Hematopoietic multipotent progenitor cell treated with erythropoietin and hydrocortisone succinate and interleukin-3 and kit ligand, for 15 days (in vitro differentiated cells): ENCODE measurements at places on chromosomes 1 and 21.

GRCh38 chr1:226946285-226946684 is 6.2 kb downstream of the COQ8A start:
- DNase-seq: no peak

DNA sequence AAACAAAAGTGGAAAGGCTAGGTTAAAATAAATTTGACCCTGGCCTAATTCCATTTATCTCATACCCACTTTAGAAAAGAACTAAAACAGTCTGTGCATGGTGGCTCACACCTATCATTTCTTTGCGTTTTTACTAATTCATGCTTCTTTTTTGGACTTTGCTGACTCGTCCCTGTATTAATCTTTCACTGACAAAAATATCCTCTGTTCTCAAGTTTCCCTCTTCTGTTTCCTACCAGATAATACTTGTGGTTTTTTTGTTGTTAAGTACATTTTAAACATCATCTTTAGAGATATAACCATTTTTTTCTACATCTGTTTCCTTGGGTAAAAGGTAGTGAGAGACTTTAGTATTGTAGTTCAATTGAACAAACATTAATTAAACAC is 11.5 kb downstream of the CNST start:
- DNase-seq: no peak

GRCh38 chr1:45767035-45767434 is 16.6 kb upstream of the IPP start:
- no peak for DNase-seq

DNA sequence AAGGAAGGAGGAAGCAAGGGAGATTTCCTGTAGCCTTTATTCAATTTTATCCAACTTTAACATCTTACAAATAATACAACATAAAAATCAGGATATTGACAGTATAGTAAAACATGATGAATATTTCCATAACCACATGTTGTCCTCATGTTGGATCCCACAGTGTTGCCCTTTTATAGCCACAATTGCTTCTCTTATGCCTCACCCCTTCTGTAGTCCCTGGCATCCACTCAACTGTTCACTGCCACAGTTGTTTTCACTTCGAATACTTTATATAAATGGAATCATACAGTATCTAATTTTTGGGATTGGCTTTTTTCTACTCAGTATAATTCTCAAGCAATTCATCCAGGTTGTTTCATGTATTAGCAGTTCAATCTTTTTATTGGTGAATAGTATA is 44.8 kb downstream of the SRSF11 start:
- no peak for DNase-seq

DNA sequence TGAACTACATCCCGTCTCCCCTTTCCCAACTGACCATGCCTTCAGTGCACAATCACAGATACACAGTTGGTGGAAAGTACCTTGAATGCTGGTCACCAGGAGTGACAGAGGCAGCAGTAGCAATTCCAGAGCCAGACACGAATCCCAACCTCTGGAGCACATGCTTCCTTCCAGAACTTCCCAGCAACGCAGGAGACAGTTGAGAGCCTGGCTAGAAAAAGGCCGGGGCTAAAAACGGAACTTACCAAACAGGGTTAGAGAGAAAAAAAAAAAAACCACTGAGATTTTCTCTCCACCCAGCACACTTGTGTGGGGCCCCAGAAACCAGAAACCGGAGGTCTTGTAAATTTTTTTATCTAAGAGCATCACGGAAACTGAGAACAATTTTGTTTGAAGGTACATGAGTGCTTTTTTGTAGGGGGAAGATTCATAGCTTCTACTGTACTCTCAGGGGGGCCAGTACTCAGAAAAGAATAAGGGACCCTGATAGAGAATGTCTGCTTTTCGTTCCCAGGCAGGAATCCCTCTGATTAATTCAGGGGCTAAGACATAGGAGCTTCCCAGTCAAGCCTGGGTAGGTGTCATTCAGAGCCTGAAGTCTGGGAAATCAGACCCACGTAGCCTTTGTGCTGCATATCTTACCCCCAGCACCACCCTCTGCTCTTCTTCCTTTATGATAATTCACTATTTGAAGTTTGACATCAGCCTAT is at the start of gene CD48:
TSS of gene CD48 (minus strand) at position 221 of the 710 bp plus-strand sequence. CDS start at position 162, 59 bp downstream.
- DNase-seq: no peak

GRCh38 chr1:111085676-111086075 is 54.2 kb downstream of the DRAM2 start:
- no peak for DNase-seq

DNA sequence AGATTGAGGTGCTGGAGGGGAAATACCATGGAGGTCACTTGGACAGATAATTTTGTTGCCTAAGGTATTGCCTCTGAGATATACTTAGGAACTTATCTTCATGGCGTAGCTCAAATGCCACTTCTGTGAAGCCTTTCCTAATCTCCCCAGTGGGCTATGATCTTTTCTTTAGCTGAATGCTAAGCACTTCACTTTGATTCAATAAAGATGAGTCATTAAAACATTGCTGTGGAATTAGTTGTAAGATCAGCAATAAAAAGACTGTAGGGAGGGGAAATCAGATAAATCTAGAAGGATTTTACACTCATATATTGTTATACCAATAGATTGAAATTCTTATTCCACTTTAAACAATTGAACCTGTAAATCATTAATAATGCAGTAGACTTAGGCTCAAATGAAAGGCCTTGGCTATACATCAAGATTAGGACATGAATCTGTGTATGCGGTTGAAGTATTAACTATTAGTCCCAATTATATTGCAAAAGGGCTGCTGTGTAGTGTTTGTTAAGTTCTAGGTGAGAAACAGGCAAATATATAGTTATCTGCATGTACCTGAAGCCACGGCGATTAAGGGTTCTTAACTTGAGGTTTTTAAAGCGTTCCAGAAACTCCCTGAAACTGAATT is 19.2 kb upstream of the MAGOH start:
- no peak for DNase-seq

DNA sequence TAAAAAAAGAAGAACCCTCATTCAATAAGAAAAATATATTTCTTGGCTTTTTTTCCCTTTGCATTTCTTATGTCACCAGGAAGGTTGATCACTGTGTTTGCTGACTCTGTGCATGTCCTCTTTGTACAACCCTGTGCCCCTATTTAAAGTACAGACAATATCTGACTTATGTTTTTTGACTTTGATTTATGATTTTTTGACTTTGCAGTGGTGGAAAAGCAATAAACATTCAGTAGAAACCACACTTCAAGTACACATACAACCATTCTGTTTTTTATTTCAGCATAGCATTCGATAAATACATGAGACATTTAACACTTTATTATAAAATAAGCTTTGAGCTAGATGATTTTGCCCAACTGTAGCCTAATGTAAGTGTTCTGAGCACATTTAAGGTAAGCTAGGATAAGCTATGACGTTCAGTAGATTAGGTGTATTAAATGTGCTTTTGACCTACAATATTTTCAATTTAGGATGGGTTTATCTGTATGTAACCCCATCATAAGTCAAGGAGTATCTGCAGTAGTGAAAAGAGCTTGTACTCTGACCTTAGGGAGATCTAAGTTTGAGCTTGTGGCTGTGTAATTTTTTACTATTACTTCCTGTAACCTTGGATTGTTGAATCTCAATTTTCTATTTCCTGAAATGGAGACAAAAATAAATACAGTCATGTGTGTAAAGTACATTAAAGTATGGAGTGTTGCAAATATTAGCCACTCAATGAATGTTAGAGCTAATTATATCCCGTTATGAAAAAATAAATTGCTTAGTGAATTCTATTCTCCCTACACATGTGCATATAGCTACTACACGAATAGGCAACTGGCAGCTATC is 1.2 kb downstream of the RNASEL start:
- DNase-seq: no peak
